Small intestine (tissue), 16 donors: ENCODE measurements at places on chromosomes 5 and 9.

- no peak for DNase-seq
Measured at GRCh38 chr9:110131499-110131898, 76.5 kb downstream of the C9orf152 start.

- DNase-seq: no peak
Measured at GRCh38 chr9:137406085-137406760, 16.7 kb downstream of the EXD3 start.

DNA sequence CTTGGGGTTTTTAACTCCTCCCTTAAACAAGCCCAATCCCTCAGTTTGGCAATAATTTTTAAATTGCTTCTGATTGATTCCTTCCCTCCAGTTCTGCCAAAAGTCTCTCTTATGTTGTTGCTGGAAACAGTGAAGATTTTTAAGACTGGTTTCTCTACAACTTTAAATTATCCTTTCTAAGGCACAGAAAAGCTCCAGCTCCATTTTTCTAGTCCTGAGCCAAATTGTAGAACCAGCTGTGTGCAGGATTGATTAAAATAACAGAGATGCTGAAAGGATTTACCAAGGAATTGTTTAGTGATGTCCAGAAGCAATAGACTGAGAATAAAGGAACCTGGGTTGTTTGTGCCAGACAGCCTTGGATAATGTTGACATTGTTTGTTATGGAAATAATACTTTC is 111.3 kb downstream of the NUDT12 start:
- DNase-seq: no peak

DNA sequence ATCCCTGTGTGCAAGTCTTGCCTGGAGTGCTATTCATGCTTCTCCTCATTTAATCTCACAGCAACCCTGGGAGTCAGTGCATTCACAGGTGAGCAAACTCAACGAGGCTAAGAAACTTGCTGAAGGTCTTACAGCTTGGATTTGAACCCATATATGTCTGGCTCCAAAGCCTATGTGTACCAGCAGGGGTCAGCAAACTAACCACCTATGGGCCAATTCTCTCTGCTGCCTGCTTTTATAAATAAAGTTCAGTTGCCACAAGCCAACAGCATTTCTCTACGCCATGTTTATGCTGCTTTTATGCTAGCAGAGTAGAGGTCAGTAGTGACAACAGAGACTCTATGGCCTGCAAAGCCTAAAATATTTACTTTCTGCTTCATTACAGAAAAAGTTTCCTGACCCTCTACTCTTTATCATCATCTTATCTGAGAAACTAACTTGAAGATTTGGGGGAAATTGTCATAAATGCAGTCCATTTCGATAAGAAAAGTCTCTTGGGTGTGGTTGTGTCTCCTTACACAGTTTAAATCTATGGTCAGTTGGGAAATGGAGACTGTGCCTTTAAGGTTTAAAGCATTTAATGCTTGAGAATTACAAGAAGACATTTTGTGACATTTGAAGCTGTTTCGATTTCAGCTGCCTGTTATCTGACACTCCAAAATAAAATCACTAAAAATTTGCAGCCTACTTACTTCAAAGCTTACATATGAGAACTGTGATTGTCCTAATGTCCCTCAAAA is 137.7 kb downstream of the PRELID2 start:
- DNase-seq: peak; percentile 21

GRCh38 chr9:123431581-123431980 is 75.6 kb downstream of the CRB2 start:
- no peak for DNase-seq

DNA sequence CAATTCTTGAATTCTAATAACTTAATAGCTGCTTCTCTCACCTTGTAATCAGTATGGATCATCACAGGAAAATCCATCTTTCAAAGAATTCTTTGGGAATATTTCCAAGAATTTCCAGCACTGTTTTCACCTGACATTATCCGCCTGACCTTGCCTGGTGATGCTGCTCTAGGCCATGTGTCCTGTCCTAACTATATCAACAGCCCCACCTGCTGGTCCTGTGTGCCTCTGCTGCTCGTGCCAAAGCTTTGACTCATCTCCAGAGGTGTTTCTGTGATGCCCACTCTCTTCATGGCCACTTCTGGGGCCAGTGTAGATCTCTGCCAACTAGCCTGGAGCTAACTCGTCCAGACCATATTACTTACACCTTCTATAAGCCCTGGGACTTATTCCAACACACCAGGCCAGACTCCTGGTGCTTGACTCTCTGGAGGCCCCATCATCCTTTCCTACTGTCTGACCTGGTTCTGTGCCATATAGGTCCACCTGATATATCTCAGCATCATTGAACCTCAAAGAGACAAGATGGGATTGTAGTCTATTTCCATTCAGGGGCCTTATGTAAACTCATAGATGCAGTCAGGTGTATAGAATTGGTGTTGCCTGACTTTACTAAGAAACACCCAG is 67.5 kb upstream of the CKMT2 start:
- peak; percentile 61 for DNase-seq

DNA sequence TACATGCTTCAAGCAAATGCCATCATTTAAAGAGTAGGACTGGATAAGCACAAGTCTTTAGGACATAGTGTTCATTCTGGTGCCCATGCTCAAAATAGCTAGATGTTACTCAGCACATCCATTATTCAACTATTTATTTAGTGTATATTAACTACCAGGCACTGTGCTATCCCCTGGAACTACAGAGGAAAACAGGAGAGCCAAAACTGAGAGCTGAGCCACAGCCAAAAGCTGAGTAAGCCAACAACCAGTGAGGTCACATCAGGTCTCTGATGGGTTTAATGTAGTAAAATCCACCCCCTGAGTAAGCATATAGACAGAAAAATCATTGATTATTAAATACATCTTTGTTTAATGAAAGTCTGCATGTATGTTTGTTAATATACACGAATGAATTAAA is 469.3 kb upstream of the DMAC1 start:
- no peak for DNase-seq

DNA sequence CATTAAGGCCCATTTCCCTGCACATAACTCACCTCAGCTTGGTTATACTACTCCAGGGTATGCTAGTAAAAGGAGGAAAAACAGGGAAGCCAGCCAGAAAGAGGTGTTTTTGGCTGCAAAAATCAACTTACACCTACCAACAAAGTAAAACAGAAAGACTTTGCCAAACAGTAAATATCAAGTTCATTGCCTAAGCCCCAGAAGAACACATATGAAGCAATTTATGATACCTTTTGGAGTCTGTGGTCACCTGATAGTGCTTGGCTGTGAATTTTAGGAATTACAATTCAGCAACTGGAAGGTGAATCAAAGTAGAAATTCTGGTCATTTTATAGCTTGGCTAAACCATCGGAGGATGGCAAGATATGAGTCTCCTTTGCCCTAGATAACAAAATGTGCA is 463.7 kb upstream of the CLINT1 start:
- DNase-seq: no peak

DNA sequence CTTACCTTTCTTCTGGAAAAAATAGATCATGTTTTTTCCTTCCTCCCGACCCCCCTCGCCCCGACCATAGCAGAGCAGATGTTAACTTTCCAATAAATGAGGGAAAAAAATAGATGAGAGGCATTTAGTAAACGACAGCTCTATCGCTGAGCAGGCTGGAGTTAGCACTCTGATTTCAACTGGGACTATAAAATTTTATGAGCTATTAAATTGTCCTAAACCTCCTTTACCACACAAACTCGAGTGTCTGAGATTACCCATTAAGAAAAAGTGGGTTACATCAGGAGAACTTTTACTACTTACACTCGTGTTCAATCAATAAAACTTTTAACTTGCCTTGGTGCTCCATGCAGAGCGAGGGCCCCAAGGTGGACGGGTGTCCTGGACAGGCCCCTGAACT is 59.8 kb upstream of the RNU6ATAC start:
- DNase-seq: no peak

DNA sequence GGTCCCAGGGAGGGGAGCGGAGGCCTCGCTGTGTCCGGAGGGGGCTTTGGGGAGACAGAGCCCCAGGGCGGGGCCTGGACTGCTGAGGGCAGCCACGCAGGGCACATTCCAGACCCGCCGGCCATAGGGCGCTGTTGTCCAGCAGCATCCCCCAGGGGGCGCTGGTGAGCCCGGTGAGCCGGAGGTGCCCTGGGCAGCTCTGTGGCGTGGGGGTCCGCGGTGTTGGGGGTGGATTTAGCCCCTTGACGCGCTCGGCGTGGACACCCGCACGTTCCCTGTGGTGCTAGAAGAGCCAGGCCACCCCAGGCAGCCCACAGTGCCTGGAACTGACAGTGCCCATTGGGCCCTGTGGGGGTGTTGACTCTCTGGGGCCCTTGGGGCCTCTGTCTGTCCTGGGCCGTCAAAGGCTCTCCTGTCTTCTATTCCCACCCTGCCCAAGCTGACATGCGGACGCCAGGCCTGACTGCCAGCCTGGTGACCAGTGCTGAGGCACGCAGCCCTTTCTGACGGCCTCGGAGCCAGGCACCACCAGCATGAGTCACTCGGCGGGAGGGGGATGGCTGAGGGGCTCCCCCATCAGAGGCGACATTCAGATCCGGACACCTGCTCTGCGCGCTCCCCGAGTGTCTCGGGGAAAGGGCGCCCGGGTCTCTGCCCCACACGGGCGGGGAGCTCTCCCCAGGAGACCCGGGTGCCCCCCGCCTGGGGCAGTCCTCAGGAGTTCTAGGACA is 23.9 kb downstream of the TPPP start:
- DNase-seq: peak; percentile 30

GRCh38 chr5:123844873-123845272 is 332.9 kb downstream of the CSNK1G3 start:
- DNase-seq: no peak

- no peak for DNase-seq
Measured at GRCh38 chr5:174175716-174176268, 130.3 kb downstream of the NSG2 start.

GRCh38 chr9:113301548-113301947 is 1.6 kb downstream of the RNF183 start:
- DNase-seq: no peak

- DNase-seq: peak; percentile 77
Measured at GRCh38 chr5:151082282-151082902, 1.6 kb upstream of the TNIP1 start.

DNA sequence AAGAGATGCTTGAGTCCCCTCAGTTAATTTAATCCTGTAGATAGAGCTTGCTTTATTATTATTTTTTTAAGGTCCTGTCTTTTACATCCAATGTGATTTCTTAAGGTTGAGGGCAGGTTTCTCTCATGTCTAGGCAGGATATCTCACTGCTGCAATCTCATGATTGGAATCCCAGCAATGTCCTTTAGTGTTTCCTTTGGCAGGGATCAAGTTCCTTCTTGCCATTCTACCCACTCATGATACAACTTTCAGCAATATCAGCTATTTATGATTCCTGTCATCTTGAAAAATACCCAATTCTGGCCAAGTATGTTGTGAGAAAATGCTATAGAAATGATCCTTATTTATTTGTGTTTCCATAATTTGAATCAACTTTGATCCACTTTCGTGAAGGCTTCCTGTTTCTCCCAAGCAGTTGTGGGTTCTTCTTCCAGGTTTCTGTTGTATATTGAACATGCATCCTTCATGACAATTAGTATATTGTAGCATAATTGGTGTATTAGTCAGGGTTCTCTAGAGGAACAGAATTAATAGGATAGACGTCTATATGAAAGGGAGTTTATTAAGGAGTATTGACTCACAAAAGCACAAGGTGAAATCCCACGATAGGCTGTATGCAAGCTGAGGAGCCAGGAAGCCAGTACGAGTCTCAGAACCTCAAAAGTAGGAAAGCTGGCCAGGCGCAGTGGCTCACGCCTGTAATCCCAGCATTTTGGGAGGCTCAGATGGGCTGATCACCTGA is 18.4 kb upstream of the VPS13A start:
- DNase-seq: no peak

DNA sequence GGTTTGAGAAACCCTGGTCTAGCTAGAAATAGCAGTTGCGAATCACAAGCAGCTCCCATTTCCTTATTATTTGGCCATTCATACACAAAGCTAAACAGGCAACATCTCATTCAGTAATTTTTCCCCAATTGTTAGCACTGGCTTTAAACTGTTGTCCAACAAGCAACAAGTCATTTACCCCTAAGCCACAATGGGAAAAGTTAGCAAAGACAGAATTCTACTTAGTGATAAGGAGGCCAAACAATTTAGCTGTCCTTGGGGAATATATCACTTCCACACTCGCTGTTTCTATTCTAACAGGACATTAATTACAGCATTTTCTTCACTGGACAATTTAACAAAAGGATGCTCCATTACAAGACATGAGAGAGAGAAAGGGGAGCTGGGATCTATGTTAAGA is 2.8 kb downstream of the MYO10 start:
- no peak for DNase-seq
